Activated CD4-positive, alpha-beta T cell treated with anti-CD3 and anti-CD28 coated beads, Interleukin-2, amount 50 U/mL, for 48 hours (primary cell): ENCODE measurements at places on chromosomes 16 and 17.

GRCh38 chr17:11641521-11642275, 43.4 kb downstream of the DNAH9 start:
- no peak for DNase-seq

DNA sequence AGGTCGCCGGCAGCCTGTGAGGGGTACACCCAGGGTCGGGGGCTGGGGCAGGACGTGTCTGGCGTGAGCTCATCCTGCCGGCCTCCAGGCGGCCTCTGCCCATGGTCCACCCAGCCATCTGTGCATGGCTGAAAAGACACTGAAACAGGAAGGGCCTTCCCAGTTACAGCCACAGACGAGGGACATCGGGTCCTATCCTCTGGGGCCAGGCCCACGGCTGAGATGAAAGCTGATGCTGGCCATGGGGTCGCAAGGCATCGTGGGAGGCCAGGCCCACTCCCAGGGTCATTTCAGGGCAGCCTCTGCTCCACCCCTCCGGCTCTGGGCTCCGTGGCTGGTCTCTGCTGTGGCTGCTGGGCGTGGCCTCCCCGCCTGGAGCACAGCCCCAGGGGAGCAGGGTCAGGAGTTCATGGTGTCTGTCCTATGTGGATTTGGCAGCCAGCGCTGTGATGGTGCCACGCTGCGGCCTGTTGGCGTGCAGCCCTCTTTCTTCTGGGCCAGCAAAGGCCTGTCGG, 16.6 kb upstream of the ATP6V0C start:
- DNase-seq: no peak

DNA sequence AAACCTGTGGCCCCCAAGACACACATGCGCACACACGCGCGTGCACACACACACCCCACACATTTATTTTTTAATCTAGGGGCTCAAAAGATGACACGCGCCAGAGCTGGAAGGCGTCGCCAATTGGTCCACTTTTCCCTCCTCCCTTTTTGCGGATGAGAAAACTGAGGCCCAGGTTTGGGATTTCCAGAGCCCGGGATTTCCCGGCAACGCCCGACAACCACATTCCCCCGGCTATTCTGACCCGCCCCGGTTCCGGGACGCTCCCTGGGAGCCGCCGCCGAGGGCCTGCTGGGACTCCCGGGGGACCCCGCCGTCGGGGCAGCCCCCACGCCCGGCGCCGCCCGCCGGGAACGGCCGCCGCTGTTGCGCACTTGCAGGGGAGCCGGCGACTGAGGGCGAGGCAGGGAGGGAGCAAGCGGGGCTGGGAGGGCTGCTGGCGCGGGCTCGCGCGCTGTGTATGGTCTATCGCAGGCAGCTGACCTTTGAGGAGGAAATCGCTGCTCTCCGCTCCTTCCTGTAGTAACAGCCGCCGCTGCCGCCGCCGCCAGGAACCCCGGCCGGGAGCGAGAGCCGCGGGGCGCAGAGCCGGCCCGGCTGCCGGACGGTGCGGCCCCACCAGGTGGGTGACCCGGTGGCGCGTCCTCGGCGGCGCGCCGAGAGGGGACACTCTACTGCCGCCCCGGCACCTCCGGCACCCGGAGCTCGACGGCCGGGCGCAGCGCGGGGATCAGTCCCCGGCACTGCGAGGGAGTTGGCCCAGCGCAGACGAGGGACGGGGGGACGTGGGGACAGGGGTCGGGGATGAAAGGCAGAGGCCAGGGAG, at the start of gene STAT5A:
TSS of gene STAT5A (plus strand) at position 522 of the 826 bp plus-strand sequence. CDS start 914 bp downstream, outside the sequence.
- peak; percentile 74 for DNase-seq

DNA sequence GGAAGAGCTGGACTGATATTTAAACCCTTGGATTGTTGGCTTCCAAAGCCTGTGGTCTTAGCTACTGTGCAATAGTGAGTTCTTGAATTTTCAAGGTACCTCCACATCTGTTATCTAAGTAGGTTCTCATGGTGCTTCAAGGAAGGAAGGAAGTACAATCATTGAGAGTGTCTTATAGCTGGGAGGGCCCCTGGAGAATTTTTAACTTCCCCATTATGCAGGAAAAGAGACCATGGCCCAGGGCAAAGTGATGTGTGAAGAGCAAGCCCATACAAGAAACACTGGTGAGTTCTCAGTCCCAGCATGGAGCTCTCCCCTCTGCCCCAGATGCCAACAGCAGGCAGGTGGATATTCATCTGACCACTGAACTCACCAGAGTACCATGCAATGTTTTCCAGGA, 169.0 kb upstream of the IRX6 start:
- DNase-seq: no peak

GRCh38 chr16:17251496-17251895, 219.3 kb downstream of the XYLT1 start:
- no peak for DNase-seq

DNA sequence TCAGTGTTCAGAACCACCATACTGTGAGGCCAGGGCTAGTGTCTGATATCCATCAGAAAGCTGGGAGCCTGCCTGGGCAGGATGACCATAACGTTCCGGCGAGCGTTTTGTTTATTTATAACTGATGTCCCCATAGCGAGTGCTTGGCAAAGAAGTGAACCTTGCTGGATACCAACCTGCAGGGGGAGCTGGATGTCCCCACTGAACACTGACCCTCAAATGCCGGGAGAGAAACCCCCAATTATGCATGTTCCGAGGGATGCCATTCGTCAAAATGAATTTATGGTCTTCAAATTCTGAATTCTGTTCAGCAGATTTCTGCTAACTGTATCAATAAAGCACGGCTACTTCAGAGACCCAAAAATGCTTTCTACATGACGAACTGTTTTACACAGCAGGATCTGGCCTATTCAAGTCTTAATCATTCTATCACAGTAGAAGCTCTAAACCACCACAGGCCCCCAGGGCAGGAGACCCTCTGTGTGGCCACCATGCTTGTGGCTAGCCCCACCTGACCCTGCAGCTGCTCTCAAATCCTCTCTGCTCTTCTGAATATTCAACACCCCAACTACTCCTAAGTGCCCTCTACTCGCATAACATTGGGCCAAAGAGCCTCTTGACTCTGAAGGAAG, 15.2 kb downstream of the MED24 start:
- no peak for DNase-seq

GRCh38 chr17:39564211-39564848, 43.4 kb downstream of the NEUROD2 start:
- no peak for DNase-seq

DNA sequence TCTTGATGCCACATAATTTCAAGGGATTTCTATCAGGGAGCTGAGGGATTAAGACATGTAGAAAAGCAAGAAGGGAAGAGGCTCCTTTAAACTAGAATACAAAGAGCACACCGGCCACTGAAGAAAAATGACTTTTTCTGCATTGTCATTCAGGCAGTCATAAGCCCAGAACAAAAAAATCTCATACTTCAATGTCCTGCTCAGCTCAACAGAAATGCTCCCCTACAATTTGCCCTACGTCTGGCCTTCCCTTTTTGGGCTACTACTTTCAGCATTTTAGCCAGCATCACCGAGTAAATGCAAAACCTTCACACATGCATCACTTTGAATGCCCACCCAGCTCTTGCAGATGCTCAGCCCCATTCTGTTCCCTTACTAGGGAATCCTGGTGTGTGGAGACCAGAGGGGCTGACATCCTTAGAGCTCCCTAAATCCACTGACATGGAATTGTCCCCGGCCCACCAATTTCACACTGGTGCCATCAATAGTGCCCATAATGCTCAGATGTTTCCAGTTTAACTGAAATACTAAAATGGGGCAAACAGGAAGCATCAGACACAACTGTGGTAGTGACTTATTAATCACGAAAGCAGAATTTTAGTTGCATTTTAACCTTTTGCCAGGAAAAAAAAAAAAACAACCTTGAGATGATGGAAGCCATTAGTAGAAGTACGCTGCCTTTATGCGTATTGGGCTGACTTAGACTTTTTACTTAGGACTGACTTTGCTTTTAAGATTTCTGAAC, 2.7 kb downstream of the MAP3K14 start:
- no peak for DNase-seq

DNA sequence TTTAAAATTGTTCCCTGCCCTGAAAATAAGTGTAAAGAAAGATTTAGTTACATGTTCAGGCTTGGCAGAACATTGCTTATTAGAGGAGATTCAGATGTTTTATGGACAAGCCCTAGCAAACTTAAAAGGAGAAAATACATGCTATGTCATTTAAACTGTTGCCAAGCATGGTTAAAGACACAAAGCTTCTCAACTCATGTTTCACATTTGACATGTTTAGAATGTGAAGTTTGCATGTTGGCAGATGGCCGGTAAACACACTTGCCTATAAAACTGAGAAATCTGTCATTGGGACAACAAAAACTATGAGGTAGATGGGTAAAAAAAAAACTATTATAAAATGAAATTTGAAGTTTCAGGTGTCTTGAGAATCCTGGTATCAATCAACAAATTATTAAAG, 5.8 kb downstream of the KRTAP29-1 start:
- no peak for DNase-seq

- DNase-seq: peak; percentile 84
Measured at GRCh38 chr16:79269211-79269863, 331.2 kb downstream of the MAF start.

DNA sequence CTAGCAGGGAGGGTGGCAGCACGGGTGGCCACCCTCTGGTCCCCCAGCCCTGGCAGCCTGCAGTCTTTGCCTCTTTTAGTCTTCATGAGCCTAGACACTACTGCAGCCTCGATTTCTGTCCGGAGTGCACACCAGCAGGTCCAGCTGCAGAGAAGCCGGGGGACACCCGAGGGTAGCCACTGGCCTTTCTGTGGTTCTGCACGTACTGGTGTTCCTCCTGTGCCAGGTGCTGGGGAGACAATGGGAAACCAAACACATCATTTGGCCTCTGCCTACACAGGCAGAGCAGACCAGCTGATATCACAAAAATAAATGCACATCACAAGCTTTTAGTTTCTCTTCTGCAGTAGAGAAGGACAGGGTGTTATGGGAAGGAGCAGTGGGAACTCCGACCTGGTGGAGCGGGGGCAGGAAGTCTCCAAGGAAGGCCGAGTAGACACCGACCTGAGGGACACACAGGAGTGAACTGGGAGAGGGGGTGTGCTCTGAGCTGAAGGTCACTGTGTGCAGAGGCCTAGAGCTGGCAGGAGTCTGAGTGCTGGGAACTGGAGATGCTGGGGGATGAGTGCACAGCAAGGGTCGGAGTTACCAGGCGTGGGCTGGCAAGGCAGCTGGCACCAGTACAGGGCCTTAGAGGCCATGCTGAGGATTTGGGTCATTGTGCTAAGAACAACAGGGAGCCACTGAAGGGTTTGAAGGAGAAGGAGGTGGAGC, 23.1 kb downstream of the GPT2 start:
- DNase-seq: no peak

- no peak for DNase-seq
Measured at GRCh38 chr16:27407133-27407532, 5.2 kb downstream of the IL21R start.

GRCh38 chr17:75194879-75195278, 10.6 kb upstream of the NUP85 start:
- no peak for DNase-seq

GRCh38 chr17:395179-395578, 42.6 kb upstream of the RPH3AL start:
- no peak for DNase-seq

GRCh38 chr16:53968454-53968853, 264.5 kb downstream of the FTO start:
- DNase-seq: no peak

DNA sequence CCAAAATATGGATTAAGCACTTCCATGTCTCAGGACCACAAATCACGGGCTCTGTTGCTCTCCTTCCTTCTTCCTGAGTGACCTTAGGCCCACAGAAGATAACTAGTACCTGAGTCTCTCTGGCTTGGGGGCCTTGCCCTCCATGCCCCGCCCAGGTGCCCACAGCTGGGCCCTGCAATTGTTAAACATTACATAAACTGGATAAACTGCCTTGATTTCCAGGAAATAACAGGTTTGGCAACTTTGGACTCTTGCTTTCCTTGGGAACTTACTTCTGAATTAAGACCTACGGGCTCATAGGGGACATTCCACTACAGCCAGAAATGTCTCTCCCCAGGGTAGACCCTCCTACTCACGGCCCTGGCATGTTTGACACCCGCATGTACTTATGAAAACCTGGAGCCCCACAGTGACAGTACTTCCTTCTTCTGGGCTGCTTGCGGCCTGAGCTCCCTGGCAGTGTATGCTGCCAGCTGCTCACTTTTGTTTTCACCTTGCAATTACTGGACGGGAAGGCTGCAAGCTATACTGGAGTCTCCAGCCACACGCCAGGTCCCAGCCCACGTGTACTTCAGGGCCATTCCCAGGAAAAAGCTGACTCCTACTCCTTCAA, 2.3 kb upstream of the UBALD2 start:
- no peak for DNase-seq

DNA sequence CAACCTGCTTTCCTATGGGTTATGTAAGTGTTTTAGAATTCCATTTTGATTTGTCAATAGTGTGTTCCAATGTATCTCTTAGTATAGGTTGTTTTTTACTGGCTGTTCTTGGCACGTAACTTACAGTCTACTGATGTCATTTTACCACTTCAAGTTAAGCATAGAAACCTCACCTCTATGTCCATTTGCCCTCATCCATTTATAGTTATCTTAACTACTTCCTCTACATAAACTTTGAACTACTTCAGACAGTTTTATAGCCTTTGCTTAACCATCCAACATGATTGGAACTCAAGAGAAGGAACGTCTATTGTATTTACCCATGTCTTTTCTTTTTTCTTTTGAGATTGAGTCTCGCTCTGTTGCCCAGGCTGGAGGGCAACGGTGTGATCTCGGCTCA, 64.5 kb upstream of the GNG13 start:
- DNase-seq: no peak

- peak; percentile 23 for DNase-seq
Measured at GRCh38 chr17:40779181-40779909, 3.0 kb downstream of the KRT27 start.

GRCh38 chr16:112153-112840, 26.2 kb downstream of the NPRL3 start:
- no peak for DNase-seq

- DNase-seq: no peak
Measured at GRCh38 chr16:50887500-50888298, 145.8 kb downstream of the CYLD start.

DNA sequence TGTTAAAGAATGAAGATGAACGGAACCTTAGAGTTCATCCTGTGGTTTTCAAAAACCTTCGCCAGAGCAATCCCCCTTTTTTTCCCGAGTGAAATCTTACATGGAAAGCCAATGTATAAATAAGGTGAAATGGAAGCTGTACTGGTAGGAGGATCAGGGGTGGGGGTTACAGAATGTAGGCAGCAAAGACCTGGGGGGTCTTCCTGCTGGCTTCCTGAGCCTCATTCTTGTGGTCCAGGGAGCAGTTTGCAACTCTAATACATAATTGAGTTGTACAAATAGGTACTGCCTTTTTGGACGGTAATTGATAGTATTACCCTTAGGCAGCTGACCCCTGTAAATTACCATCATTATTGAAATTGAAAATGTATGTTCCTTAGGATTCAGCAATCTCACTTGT, 34.1 kb downstream of the KSR1 start:
- no peak for DNase-seq
